Cortex of kidney (tissue), 1 donor: ENCODE measurements at places on chromosomes 11 and 22.

- DNase-seq: no peak
Observed at GRCh38 chr11:63862923-63863322, 24.0 kb downstream of the MARK2 start.

DNA sequence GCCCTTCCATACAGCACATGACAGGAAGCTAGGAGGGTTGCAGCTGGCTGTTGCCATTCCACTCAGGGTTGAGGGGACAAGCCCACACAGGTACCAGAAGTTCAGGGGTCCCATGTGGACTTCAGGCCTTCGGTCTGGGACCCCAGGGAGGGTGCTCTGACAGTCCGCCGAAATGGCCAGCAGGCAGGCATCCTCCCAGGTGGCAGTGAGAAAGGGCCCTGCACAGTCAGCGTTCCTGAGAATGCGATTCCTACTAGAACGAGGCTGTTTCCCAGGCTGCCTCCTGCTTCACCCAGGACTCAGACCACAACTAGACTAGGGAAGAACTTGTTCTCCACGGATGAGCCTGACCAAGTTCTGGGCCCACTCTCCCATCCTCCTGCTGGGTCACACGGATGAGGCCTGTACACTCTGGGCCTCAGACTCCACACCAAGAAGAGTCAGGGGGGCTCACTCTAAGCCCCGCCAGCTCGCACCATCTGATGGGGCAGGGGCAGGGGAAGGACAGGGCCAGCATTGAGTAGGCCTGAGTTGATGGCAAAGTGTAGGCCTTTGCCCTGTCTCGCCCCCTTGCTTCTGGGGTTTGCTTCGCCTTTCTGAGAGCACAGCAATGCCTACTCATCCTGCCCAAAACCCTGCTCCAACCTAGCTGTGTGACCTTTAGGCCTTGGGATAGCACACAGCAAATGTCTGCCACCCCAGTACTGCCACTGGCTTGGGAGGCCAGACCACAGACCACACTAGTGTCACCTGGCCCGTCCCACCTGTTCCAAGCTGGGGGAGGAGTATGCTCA lies 14.0 kb downstream of the KCNQ1OT1 start:
- no peak for DNase-seq

- DNase-seq: no peak
Observed at GRCh38 chr22:40120848-40121247, 56.9 kb upstream of the TNRC6B start.

- no peak for DNase-seq
Observed at GRCh38 chr11:98417256-98417755, 603.4 kb upstream of the CNTN5 start.

DNA sequence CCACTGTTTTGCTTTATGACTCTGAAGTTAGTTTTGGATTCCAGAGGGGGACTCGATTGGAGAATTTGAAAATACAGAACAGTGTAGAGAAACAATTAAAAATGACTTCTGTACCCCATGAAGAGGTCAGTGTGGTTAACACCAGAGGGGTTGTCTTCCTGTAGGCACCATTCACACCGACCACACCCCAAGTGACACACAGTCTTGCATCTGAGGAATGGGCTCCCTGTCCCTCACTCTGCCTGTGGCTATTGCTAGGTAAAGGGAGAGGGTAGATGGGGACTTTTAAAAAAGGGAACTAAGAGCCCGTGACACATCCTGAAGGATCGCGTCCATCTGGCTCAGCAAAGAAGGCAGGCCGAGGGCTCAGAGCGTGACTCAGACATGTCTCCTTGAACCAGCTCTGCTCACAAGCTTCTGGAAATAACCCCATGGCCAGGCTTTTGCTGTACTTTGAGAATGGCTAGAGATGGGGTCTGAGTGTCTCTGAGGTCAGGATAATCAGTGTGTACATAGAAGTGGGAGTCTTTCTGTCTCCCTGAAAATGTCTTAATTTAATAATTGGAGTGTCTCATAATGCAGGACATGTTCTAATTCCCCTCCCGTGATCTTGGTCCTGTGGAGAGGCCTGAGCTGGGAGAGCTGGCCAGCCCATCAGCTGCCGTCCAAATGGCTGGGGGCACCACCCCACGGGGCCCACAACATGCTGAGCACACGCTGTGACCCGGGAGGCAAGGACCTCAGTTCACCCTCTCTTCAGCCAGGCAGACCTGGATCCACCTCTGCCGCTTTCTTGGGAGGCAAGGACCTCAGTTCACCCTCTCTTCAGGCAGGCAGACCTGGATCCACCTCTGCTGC lies 39.3 kb downstream of the SGSM1 start:
- no peak for DNase-seq

- DNase-seq: no peak
Observed at GRCh38 chr22:48908547-48908946, 919.1 kb downstream of the BRD1 start.

DNA sequence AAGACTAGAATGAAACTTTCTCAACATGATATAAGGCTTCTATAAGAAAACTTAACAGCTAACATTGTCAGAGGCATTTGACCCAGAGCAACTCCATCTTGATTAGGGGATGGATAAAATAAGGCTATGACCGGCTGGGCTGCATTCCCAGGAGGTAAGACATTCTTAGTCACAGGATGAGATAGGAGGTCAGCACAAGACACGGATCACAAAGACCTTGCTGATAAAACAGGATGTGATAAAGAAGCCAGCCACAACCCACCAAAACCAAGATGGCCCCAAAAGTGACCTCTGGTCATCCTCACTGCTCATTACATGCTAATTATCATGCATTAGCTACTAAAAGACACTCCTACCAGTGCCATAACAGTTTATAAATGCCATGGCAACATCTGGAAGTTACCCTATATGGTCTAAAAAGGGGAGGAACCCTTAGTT lies 135.2 kb downstream of the TTC28 start:
- no peak for DNase-seq
